HTR-8/SVneo (cell line): ENCODE measurements at places on chromosomes 2 and 18.

DNA sequence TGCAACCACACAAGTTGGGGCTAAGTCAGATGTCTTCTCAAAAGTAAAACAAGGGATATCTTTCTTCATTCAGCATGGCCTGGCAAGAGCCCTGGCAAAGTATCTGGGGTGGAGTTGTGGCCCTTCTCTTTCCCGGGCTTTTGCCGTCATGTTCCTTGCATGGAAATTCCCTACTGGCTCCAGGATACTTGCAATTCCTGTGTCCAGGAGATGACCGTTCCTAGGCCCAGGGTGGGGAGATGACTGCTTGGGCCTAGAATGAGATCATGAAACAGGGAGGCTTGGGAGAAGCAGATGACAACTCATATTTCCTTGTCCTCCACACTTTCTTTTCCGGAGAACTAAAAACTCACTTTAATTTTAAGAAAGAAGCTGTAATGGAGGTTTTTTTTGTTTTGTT is 60.9 kb downstream of the TGIF1 start:
- DNase-seq, result no peak

DNA sequence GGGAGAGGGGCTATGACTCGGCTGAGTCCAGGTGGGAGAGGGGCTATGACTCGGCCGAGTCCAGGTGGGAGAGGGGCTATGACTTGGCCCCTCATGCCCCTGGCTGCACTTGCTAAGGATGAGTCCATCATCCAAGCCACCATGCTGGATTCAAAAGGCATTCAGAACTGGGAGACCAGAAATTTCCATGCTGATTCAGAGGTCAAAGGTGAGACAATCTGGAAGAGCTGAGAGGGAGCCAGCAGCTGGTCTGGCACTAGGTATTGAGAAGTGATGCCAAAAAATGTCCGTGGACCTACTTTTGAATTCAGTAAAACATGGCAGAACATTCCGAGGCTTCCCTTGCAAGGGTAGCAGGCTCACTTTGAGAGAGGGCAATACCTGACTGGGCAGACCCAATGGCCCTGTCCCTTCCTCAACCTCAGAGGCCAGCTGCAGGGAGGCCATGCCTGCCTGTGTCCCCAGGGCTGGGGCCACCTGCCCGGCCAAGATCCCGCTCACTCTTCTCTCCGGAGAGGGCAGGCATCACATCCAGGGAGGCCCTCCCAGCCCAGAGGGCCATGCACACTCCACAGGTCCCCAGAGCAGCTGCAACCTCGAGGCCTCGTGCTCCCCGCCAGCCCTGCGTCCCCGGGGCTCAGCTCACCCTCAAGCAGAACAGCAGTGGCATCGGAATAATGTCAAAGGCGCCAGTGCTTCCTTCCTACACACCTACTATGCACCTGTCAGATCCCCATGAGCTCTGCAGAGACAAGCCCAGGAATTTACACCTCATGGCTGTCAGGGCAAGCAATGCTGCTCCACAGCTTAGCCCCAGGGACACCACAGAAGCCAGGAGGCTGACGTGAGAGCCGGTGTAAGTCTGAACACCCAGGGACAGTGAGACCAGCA is 80.2 kb upstream of the GPC1 start:
- no peak for DNase-seq

DNA sequence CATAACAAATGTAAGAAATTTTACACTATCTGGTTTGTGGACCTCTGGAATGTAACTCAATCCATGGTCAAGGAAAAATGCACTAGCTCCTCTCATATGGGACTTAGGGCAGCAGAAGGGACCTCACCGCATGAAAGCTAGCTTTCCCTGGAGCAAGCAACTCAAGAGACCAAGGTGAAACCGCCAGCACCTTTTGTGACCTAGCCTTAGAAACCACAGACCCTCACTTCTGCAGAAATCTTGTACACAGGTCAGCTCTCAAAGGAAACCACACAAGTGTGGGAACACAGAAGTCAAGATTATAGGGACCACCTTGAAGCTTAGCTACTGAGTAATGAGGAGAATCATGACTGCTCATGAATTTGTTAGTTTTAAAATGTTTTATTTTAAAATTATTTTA is 222.5 kb downstream of the DLGAP1 start:
- DNase-seq, result no peak

DNA sequence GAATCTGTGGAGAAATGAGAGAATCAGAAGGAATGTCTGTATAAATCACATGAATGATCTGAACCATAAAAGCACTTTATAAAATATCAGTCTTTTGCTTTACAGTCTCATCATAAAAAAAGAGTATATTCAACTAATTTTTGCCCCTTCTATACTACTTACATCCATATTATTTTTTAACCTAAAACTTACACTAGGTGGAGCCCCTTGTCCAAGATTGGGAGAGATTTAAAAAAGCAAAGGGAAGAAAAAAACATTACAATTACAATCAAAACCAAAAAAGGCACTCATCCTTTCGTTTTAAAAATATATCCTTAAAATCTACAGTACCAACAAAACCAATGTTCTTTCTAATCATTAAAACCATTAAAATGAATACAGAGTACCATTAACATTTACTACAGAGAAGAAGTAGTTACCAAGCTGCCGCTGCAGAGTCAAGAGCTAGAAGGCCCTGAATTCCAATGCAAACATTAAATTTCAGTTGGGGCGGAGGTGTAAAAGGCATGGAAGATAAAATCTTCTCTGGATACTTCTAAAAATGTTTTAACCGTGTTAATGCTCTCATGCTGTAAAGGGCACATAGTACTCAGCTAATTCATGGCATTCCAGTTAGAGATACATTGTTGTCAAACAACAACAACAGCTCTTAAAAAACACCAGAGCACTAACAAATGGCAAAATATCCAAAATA is 56.7 kb upstream of the EPB41L3 start:
- peak; percentile 13 for DNase-seq

DNA sequence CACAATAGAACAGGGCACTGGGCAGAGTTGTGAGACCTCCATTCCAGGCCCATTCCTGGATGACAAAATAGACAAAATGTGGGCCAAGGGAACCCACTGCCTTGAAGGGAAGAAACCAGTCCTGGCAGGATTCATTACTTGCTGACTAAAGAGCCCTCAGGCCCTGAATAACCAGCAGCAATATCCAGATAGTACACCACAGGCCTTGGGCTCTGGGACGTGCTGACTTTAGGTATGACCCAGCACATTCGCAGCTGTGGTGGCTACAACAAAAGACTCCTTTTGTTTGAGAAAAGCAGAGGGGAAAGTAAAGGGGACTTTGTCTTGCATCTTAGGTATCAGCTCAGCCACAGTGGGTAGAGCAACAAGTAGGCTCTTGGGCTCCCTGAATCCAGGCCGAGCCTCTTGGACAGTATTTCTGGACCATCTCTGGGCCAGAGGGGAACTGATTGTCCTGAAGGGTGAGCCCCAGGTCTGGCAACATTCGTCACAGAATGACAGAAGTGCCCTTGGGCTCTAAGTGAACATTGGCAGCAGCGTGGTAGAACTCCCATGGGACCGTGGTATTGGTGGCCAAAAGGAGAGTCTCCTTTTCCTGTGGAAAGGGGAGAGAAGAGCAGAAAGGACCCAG is 89.9 kb upstream of the CD226 start:
- DNase-seq, result no peak

- DNase-seq, result no peak
Observed at GRCh38 chr2:138277062-138277461, 224.5 kb upstream of the SPOPL start.

DNA sequence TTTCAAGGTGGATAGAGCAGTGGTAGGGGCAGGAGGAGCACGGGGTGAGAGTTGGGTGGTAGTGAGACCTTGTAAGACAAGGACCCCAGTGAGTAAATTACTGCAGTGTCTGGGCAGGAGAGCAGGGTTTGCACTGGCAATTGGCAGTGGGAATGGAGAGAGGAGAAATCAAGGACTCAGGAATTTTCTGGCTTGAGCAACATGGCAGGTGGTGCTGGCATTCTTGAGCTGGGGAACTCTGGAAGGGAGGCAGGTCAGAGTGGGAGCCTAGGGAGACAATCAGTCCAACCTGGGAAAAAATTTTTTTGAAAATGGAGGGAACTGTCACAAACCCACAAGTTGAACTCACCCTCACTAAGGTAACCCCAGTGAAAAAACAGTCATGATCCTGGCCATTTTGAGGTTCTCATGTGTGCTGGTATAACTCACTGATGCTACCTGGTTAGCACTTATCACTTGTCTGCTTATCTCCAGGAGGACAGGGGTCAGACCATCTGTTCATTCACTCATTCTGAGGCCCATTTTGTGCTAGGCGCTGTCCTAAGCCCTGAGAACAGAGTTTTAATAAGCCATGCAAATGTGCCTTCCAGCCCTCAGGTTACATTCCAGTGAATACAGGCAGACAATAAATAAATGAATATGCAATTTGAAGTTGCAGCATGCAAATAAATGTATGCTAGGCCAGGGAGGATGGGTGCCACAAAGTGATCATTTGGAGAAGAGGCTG is 92.2 kb upstream of the SEC11C start:
- no peak for DNase-seq
